Sigmoid colon (tissue), 7 donors: ENCODE measurements at places on chromosomes 11 and 22.

GRCh38 chr22:24442352-24442744 is 14.9 kb downstream of the ADORA2A start:
- no peak for DNase-seq

GRCh38 chr22:22425783-22426624 is 82.5 kb downstream of the ZNF280B start:
- no peak for DNase-seq

- DNase-seq, result no peak
These were observed 77.7 kb downstream of the ME3 start for GRCh38 chr11:86594746-86595145.

GRCh38 chr11:75535071-75535470 is 9.3 kb upstream of the GDPD5 start:
- DNase-seq, result no peak

DNA sequence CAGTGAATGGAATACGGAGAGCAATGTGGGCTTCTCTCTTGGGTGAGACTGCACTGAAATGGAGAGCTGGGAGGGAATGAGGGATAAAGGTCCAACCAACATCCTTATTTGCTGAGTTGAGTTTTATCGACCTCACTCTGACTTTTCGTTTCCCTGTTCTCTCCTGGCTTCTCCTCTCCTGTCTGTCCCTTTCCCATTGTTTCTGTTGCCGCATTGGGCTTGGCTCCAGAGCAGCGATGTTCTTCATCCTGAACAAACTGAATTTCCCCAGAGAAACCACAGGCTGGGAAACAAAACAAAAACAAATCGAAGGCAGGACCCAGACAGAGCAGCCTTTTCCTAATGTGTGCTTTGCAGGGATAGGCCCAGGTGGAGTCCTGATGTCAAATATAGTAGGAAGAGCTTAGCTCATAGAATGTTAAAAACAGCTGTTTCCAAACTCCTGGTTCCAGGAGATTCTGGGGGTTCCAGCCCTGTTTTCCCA is 30.0 kb downstream of the MOV10L1 start:
- DNase-seq, result peak; percentile 28

- DNase-seq, result no peak
These were observed 70.6 kb upstream of the CAPRIN1 start for GRCh38 chr11:33980897-33981296.

DNA sequence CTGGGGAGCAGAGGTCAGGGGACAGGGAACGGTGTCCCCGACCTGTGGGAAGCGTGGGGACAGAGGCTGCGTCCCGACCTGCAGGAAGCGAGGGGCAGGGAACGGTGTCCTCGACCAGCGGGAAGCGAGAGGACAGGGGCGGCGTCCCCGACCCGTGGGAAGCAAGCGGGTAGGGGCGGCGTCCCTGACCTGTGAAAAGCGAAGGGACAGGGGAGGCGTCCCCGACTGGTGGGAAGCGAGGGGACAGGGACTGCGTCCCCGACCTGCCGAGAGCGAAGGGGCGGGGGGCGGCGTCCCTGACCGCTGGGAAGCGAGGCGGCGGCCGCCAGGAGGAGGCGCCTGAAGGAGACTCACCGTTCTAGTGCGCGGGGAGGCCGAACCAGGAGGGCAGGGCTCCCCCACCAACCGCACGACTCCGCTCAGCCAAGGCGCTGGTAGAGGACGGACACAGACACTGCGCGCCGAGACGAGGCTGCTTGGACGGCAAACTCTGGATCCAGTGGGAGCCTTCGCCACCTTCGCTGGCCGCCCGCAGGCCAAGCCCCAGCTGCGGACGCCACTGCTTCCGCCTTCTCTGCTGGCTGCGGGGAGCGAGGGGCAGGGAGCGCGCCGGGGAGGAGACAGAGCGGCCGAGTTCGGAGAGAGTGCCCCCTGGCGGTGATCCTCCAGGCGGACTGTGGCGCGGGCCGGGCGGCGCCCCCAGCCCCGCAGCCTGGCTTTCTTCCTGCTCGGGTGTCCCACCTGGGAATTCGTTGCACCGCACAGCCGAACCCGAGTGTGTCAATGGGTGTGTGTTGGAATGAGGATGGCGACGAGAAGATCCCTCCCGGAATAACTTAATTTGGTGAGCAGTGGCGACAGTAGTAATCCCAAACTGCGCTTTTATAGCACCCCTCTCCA is at the start of gene TRAF6:
Gene TRAF6 (minus strand): TSS at position 579 of the 900 bp plus-strand sequence. CDS start 8,757 bp downstream, outside the sequence.
- peak; percentile 91 for DNase-seq

GRCh38 chr22:38032681-38033521 is 24.3 kb upstream of the PICK1 start:
- peak; percentile 77 for DNase-seq

DNA sequence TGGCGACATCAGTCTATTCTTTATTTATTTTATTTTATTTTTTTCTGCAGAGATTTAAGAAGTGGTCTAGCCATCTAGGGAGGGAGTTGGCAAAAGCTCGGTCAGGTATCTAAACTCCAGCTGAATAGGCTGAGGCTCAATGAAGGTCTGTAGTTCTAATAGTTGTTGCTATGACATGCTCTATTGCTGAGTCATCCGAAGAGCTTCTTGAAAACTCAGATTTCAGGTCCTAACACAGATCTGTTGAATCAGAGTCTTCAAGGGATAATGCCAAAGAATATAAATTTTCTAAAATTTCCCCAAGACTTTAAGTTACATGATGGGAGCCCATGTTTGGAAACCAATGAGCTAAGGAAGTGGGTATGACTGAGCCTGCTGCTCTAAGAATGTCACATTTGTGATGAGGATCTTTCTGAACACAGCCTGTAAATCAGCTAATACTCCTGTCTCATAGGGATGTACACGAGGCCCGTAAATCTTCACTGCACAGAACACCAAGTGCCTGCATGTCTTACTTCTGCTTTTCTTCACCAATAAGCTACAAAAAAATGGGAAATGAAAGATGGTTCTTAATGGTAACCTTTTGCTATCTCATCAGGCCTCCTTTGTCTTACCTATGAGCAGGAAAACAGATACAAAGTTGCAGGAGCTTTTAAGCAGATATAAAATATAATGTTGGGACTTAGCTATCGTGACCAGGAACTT is 901.4 kb upstream of the API5 start:
- DNase-seq, result no peak

GRCh38 chr11:19599681-19600080 is 113.0 kb upstream of the NAV2 start:
- DNase-seq, result no peak

DNA sequence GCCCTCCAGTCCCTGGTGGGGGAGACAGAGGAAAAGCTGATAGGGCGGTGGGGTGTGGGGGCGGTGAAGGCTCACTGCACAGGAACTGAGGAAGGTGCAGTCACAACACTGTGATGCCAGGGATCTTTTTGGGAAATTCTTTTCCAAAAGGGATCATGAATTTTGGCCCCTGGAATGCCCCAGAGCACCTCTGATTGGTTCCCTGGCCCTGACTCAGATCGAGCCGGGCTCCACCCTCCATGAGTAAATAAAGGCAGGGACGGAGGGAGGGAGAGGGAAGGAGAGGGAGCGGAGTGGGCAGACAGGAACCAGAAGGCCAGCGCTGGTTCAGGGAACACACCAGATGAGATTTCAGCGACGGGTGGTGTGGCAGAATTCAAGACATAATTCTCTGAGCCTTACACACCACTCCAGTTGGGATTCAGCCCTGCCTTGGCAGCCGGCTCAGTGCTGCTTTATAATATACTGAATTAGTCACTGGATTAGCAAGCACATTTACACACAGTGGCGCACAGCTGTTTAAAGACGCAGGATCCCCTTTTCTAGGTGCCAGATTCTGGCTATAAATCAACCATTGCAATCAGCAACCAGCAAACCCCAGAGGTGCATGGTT is 80.3 kb downstream of the ETS1 start:
- peak; percentile 96 for DNase-seq
